NCI-H1048 (cell line): ENCODE measurements at places on chromosomes 16 and 17.

GRCh38 chr17:75652341-75652740 is 14.6 kb downstream of the RECQL5 start:
- DNase-seq, result no peak

DNA sequence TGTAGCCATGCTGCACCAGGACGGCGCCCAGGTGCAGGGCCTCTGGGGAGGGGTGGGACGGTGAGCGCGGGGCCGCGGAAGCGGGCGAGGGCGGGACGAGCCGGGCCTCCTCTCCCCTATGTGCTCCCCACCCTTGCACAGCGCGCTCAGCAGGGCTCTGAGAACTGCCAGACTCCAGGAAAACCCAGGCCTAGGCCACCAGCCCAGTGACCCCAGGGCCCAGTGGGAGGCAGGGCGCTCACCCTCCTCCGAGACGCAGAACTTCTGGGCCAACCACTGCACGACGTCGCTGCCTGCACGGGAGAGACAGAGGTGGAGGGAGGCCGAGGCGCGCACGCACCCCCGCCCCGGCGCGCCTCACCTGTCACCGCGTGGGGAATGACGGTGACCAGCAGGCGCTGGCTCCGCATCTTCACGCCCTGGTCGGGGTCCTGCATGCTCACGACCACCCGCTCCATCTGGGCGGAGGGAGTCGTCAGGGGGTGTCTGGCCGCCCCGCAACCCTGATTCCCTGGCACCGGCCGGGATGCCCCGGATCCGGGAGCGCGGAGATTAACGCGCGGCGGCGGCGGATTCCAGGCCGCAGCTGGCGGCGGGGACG is 603 bp downstream of the RGS11 start:
- DNase-seq, result no peak

DNA sequence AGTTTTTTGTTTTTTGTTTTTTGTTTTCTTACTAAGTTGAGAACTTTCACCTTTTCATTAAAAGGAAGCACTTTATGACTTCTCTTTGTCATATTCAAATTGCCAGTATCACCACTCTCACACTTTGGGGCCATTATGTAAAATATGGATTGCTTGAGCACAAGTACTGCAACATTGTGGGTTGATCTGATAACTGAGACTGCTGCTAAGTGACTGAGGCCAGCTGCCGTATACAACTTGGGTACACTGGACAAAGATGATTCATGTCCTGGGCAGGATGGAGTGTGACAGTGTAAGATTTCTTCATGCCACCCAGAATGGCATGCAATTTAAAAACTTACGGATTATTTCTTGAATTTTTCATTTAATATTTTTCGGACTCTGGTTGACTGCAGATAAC is 7.8 kb downstream of the TTC19 start:
- DNase-seq, result no peak

GRCh38 chr17:31527606-31528005 is 136.1 kb downstream of the RAB11FIP4 start:
- DNase-seq, result no peak

DNA sequence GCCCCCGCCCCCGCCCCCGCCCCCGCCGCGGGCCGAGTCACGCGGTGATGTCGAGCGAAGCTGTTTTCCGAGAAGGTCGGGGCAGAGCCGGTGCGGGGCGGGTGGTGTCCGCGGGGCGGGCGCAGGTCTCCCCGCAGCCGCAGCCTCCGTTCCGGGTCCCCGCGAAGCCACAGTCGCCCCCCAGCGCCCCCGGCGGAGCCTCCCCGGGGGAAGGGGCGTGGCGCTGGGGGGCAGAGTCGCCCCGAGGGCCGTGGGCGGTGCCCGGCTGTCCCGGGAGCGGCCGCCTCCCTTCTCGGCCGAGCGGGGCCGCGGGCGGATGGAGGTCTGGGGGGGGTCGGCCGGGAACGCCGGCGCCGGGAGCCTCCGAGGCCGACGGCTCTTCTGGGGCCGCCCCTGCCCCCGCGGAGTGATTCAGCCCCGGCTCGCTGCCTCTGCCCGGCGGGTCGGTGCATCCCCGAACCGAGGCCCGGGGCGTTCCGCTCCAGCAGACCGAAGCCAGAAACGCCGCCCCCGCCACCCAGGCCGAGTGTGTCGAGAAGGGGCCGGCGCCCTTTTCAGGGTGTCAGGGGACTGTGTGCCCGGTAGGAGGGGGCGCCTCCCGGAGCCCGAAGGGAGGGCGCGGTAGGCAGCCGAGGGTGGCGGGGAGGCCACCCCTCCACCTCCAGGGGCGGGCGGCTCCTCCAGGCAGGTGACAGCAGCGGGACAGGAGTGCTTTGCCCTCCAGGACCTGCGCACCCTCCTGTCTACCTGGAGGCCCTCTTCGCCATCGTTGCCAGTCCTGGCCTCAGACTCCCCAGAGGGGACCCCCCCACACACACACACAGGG is 1.7 kb downstream of the METRNL start:
- DNase-seq, result no peak

- DNase-seq, result no peak
These were observed 28.4 kb upstream of the MRTFB start for GRCh38 chr16:14042706-14043105.

- no peak for DNase-seq
These were observed 25.4 kb downstream of the NGFR start for GRCh38 chr17:49520386-49521087.

- no peak for DNase-seq
These were observed 297 bp downstream of the TBC1D10B start for GRCh38 chr16:30369938-30370455.

- no peak for DNase-seq
These were observed 8.5 kb upstream of the CD79B start for GRCh38 chr17:63940584-63940983.

- no peak for DNase-seq
These were observed 1.9 kb upstream of the FGF11 start for GRCh38 chr17:7437369-7437863.

DNA sequence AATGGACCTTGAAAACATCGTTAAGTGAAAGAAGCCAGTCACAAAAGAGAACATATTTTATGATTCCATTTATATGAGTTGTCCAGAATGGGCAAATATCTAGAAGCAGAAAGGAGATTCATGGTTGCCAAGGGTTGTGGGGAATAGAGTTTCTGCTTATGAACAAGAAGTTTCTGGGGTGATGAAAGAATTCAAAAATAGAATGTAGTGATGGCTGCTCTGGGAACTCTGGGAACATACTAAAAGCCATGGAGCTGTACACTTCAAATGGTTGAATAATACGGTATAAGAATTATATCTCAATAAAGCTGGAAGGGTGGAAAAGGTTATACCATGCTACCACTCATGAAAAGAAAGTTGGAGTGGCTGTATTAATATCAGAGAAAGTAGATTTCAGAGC is 18.5 kb downstream of the AKTIP start:
- DNase-seq, result no peak

- DNase-seq, result no peak
These were observed 301.9 kb downstream of the SOX9 start for GRCh38 chr17:72422505-72423285.
